ENCODE measurements at places on chromosomes 4 and X.
A peak's percentile ranks its signal among the peaks of the same experiment; 100 is the strongest.

GRCh38 chrX:20066968-20067708 is 49.6 kb downstream of the MAP7D2 start:
- DNase-seq = peak; percentile 42

GRCh38 chr4:153207027-153207426 is 2.8 kb downstream of the TRIM2 start:
- no peak for DNase-seq

GRCh38 chrX:44775726-44776125 is 68.1 kb upstream of the DUSP21 start:
- DNase-seq = no peak

DNA sequence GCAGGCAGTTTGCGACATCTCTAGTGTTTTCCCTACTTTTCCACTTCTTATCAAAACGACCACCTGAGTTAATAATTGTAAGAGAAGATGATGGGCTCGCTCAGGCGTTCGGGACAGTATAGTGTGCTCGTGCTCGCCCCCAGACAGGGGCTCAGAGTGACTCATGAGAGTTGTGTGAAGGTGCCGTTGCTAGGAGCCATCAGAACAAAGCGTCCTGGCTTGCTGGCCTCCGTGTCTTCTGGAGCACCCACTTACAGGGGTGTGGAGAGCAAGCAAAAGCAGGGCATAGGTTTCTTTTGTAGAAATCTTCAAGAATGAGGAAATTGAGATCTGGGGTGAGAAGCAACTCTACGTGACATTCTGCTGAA is 73.0 kb upstream of the ADGRG2 start:
- DNase-seq = no peak

DNA sequence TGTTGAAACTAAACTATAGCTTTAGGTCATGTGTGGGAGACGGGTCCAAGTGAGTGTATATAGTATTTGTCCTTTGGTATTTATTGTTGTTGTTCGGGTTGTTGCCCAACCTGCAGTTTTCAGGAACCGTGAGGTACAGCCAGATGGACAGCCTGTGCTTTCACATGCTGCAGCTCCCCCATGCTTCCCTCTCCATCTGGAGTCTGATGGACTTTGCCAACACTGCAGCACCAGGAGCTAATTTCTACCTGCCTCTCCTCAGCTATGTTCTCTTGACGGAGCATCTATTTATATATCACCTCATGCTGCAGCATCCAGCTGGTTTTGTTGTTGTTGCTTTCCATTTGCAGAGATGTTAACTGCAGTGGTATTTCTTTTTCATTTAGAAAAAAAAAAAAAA is 80.1 kb downstream of the TLL1 start:
- DNase-seq = no peak

GRCh38 chrX:21738210-21738949 is 19.5 kb downstream of the SMPX start:
- no peak for DNase-seq

DNA sequence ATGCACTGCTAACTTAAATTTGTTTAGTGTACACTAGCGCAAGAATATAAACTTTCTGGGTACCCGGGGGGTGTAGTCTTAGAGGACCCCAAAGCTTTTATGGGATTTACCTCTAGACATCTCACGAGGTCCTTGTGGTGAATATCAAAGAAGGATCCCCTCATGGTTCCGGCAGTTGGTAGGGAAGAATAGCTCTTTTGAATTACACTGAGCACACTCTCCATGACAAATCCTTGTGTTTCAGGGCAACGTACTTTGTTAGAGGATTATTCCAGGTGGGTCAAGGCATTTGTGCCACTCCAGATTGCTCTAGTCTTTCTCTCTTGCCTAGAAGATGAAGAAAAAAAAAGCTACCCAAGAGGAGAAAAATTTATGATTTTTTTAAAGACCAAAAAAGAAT is 387.6 kb downstream of the PDHA2 start:
- DNase-seq = no peak

- DNase-seq = no peak
These were observed 51.7 kb upstream of the VEGFC start for GRCh38 chr4:176844448-176844847.

- DNase-seq = no peak
These were observed 583.2 kb upstream of the INTU start for GRCh38 chr4:127049526-127049925.

DNA sequence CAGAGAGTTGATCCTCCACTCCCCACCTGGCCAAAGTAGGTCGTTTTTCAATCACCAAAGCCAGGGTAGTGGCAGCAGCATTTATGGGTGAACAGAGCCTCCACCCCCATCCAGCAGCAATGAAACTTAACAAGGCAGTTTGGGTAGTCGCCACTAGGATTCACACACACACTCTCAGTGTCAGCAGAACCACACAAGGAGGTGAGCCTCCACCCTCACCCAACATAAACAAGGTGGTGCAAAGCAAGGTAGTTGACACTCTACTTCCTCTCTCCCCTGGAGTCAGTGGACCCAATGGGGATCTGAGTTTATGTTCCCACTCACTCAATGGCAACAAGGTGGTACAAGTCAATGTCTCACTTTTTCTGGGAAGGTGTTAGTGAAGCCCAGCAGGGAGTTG is 50.4 kb upstream of the CCDC149 start:
- DNase-seq = no peak

- no peak for DNase-seq
These were observed 834.6 kb upstream of the AMOT start for GRCh38 chrX:113675278-113675677.

- DNase-seq = no peak
These were observed at the start of gene AKAP4 for GRCh38 chrX:50200907-50201306. Gene AKAP4 (minus strand): TSS chrX:50201007. CDS start chrX:50200889, 118 bp downstream.

DNA sequence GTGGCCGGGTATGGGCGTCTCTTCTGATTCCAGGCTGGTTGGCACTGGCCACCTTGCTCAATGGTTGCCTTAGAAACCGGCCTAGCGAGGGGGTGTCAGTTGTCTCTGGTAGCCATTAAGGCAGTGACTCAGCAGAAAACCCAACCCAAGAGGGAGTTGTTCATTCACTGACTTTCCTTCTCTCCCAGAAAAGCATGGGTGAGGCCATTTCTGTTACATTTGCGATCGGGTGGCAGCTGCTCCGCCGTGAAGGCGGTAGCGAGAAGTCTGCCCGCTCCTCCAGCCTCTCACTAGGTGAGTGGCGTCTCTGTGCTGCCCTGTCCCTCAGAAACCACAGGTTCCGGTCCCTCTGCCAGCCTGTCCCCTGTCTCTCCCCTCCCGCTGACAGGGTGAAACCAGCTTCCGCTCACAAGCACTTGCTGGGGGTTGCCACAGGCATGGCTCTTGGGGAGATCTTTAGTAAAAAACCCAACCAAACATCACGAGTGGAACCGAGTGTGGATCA is 17.4 kb downstream of the IRAK1 start:
- peak; percentile 18 for DNase-seq

DNA sequence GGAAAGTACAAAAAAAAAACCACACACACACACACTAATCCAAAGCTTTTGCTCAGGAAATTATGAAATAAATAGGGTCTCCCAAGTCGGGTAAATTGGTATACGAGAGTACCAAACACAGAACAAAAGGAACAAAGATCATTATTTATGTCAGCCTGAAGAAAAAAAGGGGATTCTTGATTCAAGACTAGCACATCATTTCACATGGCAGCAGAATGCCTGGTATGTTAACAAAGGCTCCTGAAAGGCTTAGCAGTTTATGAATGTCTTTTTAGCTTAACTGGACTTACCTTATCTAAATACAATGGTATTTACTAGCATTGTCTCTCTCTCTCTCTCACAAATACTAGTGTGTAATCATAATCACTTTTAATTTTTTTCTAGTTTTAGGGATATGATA is 11.3 kb downstream of the RAP2C start:
- no peak for DNase-seq

GRCh38 chr4:52263607-52264006 is 212.5 kb downstream of the SPATA18 start:
- no peak for DNase-seq

DNA sequence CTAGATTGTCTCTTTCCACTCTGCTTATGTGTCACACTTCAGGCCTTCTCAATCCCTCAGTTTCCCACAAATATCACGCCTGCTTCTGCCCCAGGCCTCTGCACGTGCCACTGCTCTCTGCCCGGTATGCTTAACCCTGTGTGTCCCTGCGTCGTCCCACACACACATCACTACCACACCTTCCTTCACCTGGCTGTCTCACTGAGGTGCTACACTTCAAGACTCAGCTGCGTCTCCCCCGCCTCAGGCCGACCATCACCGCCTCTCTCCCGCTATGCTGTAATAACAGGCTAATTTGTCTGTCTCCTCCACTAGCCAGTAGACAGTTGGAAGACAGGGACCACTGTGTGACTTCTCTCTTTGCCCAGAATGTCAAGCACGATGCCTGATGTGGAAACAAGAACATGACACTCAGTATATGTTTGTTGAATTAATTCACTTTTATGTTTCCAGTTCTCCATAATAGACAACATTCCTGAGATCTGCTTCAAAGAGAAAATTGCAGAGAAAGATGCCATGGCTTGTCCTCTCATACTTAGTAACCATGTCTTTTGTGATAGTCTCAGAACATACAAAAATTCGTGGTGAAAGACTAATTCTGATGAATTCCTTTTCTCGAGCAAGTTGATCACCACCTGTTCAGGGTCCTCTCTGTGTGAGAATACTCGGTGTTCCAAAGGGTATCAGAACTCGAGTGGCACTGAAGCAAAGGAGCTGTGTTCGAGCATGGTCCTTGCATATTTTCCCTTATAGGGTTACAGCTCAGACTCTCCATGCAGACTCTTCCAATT is 54.2 kb downstream of the AFAP1 start:
- DNase-seq = no peak

DNA sequence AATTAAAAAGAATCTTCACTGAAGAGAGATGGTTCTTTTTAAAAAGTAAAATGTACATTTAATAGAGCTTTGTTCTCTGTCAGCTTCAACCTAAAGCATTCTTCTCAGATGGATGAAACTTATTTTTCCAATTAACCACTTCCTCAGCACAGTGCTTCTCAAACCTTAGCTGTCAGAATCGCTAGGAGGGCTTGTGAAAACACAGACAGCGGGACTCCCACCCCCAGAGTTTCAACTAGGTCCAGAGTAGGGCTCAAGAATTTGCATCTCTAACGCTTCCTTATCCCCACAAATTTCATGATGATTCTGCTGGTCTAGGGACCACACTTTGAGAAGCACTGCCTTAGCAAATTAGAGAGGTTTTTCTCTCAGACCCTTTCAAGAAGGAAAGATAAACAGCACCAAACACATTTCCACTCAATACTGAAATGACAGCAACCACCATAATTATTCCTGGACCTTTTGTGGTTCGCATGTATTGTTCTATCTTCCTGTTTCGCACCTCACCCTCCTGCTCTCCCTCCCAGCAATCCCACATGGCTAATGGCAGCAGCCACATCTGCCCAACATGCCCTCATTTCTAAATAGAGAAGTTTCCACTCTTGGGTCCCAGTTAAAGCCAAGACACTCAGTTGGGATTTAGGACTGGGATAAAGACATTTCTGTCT is 73.2 kb downstream of the ZNF827 start:
- DNase-seq = no peak

- DNase-seq = peak; percentile 13
These were observed 315.8 kb downstream of the STIM2 start for GRCh38 chr4:27176400-27176799.

- peak; percentile 90 for DNase-seq
These were observed 25.5 kb downstream of the CDKN2AIP start for GRCh38 chr4:183469936-183470335.

DNA sequence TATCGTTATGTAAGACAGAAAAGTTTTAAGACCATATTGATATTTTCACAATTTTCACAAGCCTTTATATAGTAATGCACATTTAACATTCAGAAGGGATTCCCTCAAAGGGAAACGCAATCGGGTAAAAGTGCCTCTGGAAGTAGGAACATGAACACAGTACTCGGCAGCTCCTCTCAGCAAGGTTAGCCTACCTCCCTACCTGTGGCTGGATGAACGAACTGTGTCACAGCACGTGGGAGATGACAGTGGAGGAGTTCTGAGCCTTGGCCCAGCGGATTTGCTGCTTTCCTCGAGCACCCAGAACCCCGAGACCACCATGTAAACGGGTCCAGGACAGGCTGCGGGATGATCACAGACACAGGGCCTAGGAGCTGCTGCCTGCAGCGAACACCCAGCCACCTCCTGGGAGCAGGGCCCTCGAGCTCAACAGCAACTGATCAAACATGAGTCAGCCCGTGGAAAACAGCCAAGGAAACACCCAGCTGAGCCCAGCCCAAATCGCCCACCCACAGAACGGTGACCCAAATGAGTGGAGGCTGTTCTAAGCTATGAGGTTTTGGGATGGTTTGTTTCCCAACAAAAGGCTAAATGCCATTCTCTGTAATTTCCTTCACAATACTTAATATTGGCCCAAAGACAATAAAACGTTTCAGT is 30.4 kb downstream of the FAT1 start:
- DNase-seq = peak; percentile 82

- DNase-seq = no peak
These were observed 236.7 kb upstream of the PGRMC2 start for GRCh38 chr4:128524311-128524710.

- DNase-seq = peak; percentile 76
These were observed 733.4 kb upstream of the INTU start for GRCh38 chr4:126899331-126899801.

DNA sequence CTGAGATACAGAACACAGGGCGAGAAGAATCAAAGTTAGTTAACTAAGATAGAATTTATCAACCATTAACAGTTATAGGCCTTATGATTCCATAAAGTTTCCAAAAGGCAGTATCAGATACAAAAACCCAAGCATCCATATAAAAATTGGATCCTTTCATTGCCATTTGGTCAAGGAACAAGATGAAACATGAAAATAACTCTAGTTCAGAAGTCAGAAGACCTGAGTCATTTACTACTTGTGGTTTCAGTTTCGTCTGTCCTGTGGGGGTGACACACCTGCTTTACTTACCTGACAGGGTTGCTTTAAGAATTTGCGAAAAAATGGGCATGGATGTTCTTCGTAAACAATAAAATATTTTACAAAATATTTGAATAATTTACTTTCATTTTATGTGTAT is 130.8 kb downstream of the ANAPC10 start:
- DNase-seq = no peak

GRCh38 chr4:25654031-25654970 is 1.4 kb upstream of the SLC34A2 start:
- no peak for DNase-seq

- DNase-seq = no peak
These were observed 44.9 kb downstream of the PF4 start for GRCh38 chr4:73936969-73937368.

- no peak for DNase-seq
These were observed 222.5 kb downstream of the AFF2 start for GRCh38 chrX:148722966-148723365.
